ENCODE measurements at places on chromosomes 3 and 15.

GRCh38 chr3:113695431-113695785 lies 1.0 kb downstream of the USF3 start:
- peaks cover 23% of the 10 kb centered on the region for H3K4me1 ChIP-seq
- H3K27ac ChIP-seq: peak overlapping the region; percentile 96
- no peak for DNase-seq
- peak overlapping the region; percentile 99 for H3K4me3 ChIP-seq

DNA sequence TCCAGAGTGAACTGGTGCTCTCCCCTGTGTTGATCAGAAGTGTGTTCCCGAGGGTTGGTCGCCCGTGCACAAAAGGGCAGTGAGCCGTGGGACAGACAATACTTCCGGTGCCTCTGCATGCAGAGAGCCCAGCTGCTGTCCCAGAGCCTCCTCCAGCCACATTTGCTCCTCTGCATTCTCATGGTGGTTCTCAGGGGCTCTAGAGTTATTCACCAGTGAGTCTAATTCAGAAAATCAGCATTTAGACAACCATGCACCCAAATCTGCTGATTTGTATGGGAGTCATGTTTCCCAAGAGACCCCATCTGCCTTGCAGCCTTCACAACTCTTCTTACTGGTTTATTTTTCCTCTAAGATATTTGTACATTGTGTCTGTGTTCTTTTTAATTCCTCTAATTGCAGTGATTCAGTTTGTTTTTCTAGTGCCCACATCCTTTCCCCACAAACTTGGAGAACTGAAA lies 107.0 kb upstream of the SPRED1 start:
- no peaks in the 10 kb centered on the region for H3K36me3 ChIP-seq
- no peak overlapping the region for H3K4me3 ChIP-seq
- peaks cover 5% of the 10 kb centered on the region for H3K27me3 ChIP-seq
- no peak for DNase-seq
- no peak overlapping the region for H3K27ac ChIP-seq
- no peaks in the 10 kb centered on the region for H3K4me1 ChIP-seq

- peak overlapping the region; percentile 75 for H3K27ac ChIP-seq
- no peaks in the 10 kb centered on the region for H3K27me3 ChIP-seq
- peaks cover 23% of the 10 kb centered on the region for H3K4me1 ChIP-seq
- H3K36me3 ChIP-seq: peaks cover 5% of the 10 kb centered on the region
- no peak for DNase-seq
These were observed 60.7 kb upstream of the FURIN start for GRCh38 chr15:90807786-90808086.

DNA sequence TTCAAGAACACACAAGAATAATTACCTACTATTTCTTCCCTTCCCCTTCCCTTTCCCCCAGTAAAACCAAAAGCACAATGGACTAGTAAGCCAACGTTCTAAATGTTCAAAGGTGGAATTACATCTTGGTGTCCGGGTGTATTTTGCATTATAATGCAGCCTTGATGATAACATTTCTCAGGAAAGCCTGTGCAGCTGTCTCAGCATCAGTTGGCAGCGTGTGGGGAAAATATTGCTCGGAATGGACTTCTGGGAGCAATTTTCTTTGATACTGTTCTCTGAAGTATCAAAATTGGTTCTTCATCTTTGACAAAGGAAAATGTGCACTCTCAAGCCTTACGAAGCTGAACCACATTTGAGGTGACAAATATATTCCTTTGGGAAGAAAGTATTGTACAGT lies 198.9 kb downstream of the AGBL1 start:
- no peak for DNase-seq
- no peaks in the 10 kb centered on the region for H3K36me3 ChIP-seq
- H3K4me3 ChIP-seq: no peak overlapping the region
- peaks cover 17% of the 10 kb centered on the region for H3K27me3 ChIP-seq
- no peak overlapping the region for H3K27ac ChIP-seq
- no peaks in the 10 kb centered on the region for H3K4me1 ChIP-seq

GRCh38 chr3:32381922-32382321 lies 9.7 kb upstream of the CMTM7 start:
- no peak overlapping the region for H3K4me3 ChIP-seq
- DNase-seq: no peak
- H3K27me3 ChIP-seq: peaks cover 5% of the 10 kb centered on the region
- H3K36me3 ChIP-seq: no peaks in the 10 kb centered on the region
- H3K4me1 ChIP-seq: peaks cover 20% of the 10 kb centered on the region
- H3K27ac ChIP-seq: peak overlapping the region; percentile 29

DNA sequence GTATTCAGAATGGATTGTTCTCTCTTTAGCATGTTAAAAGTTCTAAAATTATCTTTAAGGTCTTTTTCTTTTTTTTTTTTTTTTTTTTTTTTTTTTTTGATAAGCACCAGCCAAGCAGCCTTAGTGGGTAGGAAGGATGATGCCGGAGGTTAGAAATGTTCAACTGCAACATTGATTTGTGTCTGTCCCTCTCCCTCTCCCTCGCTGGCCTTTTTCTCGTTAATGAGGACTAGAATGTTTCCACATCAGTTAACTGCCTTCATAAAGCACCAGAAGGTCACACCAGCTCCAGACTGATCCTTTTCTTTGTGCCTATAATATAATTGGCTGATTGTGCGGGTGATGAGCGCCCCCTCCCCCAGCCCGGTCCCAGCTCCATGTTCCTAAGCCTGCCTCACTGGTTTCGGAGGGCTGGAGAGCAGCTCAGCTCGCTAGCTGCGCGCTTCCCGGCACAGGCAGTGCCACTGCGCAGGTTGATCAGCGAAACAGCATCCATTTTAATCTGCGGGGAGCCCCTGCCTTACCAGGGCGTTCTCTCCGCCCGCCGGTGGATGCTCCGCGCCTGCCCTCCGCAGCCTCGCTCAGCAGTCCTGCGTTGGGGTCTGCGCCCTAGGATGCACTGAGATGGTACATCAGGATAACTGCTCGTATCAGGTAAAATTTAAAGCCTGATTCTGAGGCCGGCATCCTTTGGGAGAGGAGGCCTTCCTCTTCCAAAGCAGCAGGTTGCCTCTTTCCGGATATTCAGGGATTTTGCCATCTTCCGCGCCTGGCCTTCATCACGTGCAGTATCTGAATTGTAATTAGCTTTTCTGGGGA lies 148.9 kb upstream of the IL12A start:
- no peak for DNase-seq
- peaks cover 30% of the 10 kb centered on the region for H3K27me3 ChIP-seq
- no peak within 1 kb of the TSS for H3K27ac ChIP-seq
- H3K4me3 ChIP-seq: peak within 1 kb of the TSS; percentile 12
- H3K4me1 ChIP-seq: peaks cover 3% of the 10 kb centered on the region
- H3K36me3 ChIP-seq: no peaks in the 10 kb centered on the region

DNA sequence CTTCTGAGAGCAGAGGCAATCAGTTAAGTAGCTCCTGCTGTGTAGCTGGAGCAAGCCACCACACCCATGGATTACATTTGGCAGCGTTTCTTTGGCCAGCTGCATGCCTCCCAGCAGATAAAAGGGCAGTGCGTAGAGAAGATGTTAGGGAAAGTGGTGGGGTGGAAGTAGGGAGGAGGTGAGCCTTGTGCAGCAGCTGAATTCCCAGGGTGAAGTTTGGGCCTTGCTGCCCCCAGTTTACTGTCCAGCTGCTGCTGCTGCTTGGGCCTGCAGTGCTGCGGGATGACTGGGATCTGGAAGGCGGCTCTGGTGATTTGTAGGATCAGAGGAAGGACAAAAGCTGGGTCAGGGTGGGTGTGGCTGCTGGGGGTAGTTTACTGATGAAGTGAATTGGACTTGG lies 318.7 kb upstream of the C2CD4B start:
- H3K4me1 ChIP-seq: peaks cover 4% of the 10 kb centered on the region
- H3K27me3 ChIP-seq: peaks cover 38% of the 10 kb centered on the region
- H3K4me3 ChIP-seq: no peak overlapping the region

DNA sequence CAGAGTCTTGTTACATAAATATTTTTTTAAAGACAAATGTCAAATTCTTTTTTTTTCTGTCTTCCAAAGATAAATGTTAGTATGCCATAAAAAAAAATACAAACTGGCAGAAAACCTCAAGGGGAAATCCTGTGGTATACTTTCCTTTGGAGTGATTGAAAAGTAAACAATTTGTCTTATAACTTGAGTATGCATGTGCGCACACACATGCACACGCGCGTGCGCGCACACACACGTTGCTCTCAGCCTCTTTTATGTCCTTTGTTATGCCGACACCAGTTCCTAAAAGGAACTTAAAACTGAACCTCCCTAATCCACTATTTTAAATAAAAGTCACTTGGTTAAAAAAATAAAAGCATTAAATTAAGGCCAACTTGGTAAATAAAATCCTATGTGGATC lies 58.1 kb downstream of the TGFBR2 start:
- H3K4me1 ChIP-seq: peaks cover 64% of the 10 kb centered on the region
- H3K27me3 ChIP-seq: no peaks in the 10 kb centered on the region
- peak overlapping the region; percentile 90 for H3K27ac ChIP-seq
- peaks cover 6% of the 10 kb centered on the region for H3K36me3 ChIP-seq

- H3K27ac ChIP-seq: peak overlapping the region; percentile 19
- H3K36me3 ChIP-seq: peaks cover 4% of the 10 kb centered on the region
- no peaks in the 10 kb centered on the region for H3K27me3 ChIP-seq
- H3K4me1 ChIP-seq: peaks cover 4% of the 10 kb centered on the region
- H3K4me3 ChIP-seq: no peak overlapping the region
These were observed 54.5 kb upstream of the ACKR4 start for GRCh38 chr3:132542577-132542976.

DNA sequence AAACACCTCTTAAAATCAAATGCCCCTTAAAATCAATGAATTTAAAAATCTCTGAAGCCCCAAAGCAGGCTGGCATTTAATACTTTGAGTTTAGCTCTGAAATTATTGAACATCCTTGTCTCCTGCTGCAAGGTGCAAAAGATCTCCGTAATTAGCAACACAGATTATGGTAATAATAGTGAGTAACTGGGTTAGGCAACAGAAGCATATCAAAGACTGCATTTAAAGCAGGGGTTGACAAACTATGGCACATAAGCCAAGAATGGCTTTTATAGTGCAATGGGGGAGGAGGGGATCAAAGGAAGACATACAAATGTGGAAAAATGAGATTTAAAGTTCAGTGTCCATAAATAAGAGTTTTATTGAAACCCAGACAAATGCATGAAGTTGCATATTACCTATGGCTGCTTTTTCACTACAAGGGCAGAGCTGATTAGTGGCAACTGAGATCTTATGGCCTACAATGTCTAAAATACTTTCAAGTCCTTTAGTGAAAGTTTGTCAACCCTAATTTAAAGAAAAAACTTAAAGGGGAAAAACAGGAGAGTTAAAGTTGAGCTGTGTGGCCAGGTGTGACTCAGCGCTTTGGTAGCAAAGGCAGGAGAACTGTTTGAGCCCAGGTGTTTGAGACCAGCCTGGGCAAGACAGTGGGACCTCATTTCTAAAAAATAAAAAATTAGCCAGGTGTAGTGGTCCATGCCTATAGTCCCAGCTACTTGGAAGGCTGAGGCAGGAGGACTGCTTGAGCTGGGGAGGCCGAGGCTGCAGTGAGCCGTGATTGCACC lies 157.6 kb downstream of the TBL1XR1 start:
- peaks cover 18% of the 10 kb centered on the region for H3K36me3 ChIP-seq
- no peak for DNase-seq
- peak overlapping the region; percentile 78 for H3K27ac ChIP-seq
- H3K4me1 ChIP-seq: peaks cover 20% of the 10 kb centered on the region
- no peaks in the 10 kb centered on the region for H3K27me3 ChIP-seq

GRCh38 chr3:154799800-154800199 lies 280.3 kb upstream of the MME start:
- no peak for DNase-seq
- no peaks in the 10 kb centered on the region for H3K4me1 ChIP-seq
- no peak overlapping the region for H3K4me3 ChIP-seq
- H3K36me3 ChIP-seq: no peaks in the 10 kb centered on the region
- H3K27ac ChIP-seq: no peak overlapping the region

DNA sequence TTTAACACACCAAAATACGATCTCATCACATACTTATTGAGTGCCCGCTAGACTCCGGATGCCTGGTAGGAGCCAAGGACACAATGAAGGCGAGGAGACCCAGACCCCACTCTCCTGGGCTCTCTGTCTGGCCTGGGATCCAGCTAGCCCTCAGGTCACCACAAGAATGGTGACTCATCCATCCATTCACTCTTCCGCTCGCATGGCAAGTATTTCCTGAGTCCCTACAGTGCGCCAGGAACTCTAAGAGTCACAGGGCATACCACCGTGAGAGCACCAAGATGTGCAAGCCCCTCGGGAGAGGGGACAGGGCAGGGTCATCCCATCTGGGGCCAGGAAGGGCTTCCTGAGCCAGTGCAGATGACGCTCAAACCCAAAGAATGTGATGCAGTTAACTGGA lies 101.6 kb upstream of the PRR20G start:
- H3K27me3 ChIP-seq: peaks cover 60% of the 10 kb centered on the region
- H3K4me3 ChIP-seq: no peak overlapping the region
- no peak for DNase-seq

- no peak overlapping the region for H3K4me3 ChIP-seq
- no peak for DNase-seq
- H3K4me1 ChIP-seq: no peaks in the 10 kb centered on the region
- H3K36me3 ChIP-seq: peaks cover 6% of the 10 kb centered on the region
These were observed 352.7 kb downstream of the SLC9A9 start for GRCh38 chr3:143495527-143495926.

GRCh38 chr3:189978753-189979152 lies 141.9 kb downstream of the P3H2 start:
- no peak overlapping the region for H3K27ac ChIP-seq
- H3K27me3 ChIP-seq: peaks cover 71% of the 10 kb centered on the region
- DNase-seq: no peak
- no peaks in the 10 kb centered on the region for H3K4me1 ChIP-seq
- no peaks in the 10 kb centered on the region for H3K36me3 ChIP-seq

DNA sequence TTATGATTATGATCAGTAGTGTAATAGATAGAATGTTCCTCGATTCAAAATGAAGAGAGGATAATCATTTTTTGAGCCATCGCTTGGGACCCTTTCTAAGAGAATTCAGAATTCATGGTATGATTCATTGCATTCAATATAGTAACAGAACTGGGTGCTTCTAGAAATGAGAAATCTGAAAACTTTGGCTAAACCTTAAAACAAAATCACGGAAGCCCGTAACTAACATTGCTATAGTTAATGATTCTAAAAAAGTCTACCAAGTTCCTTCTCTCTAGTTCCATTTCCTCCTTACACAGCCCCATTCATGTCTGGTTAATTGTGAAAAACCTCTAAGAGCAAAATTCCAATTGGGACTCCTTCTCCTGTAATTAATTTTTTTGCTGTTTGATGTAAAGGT lies 217.1 kb downstream of the GBE1 start:
- no peaks in the 10 kb centered on the region for H3K27me3 ChIP-seq
- H3K4me1 ChIP-seq: no peaks in the 10 kb centered on the region
- H3K4me3 ChIP-seq: no peak overlapping the region
- no peak overlapping the region for H3K27ac ChIP-seq
- DNase-seq: no peak
- no peaks in the 10 kb centered on the region for H3K36me3 ChIP-seq

Measured in T-helper 17 cell (primary cell).